ENCODE measurements at places on chromosomes 4 and X.

- DNase-seq = no peak
These were observed 4.0 kb downstream of the MFAP3L start for GRCh38 chr4:170022211-170022610.

DNA sequence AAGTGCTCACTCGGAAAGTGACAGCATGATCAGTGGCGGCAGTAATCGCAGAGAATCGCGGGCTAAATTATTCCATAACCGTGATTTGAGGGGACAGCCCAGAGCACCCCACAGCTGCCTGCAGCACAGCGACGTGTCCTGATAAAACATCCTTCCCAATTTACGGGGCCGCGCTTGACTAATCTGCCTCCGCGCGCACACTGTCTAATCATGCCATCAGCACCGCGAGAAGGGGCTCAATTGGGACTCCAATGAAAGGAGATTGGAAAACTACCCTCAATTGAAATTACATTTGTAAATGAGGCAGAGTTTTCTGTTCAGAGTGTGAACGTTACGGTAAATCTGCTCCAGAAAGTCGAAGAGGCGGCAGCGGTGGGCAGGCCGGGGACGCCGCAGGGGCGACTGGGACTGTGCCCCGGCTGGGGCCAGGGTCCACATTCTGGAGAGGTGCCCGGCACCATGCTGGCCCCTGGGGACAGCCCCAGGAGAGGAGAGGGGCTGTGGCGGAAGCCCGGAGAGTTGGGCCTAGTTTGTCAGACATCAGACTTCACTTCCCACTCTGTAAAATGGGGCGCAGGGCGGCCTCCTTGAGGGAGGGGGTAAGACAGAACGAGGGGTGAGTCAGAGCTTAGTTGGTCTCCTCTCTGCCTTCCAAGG lies 107.7 kb downstream of the FAM53A start:
- no peak for DNase-seq

DNA sequence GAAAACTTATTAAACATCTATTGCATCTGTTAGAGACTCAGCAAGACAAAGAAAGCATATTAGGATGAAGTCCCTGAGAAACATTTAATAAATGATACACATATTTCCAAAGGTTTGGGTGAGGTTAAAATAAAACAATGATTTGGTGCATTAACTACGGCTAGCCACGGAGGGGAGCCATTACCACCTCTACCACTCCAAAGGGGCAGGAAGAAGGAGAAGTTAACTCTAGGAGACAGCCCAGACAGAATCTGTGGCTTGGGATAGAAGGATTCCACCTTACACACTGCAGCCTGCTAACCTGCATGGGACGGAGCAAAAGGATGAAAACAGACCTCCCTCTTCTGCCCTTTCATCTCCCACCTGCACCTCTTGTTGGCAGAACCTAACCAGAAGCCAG lies 189.1 kb upstream of the C1QTNF7 start:
- peak; percentile 52 for DNase-seq

DNA sequence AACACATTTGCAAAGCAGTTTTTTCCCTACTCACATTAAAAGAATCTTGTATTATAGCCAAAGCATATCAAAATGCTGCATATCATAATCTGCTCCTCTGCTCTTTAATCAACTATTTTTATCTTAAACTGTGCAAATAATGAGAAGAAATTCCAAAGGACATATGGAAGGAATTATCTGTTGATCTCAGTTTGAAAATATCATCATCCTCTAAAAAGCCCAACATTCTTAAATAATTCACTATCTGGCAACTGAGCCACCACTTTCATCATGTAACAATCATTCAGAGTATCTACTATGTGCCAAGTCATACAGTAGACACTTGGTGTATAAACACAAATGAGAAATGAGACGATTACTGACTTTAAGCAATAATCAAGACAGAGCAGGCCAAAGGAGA lies 63.0 kb downstream of the PRSS12 start:
- no peak for DNase-seq

GRCh38 chr4:94410678-94411206 lies 41.0 kb upstream of the PDLIM5 start:
- peak; percentile 98 for DNase-seq

GRCh38 chr4:112119353-112119783 lies 25.9 kb upstream of the FAM241A start:
- DNase-seq = no peak

DNA sequence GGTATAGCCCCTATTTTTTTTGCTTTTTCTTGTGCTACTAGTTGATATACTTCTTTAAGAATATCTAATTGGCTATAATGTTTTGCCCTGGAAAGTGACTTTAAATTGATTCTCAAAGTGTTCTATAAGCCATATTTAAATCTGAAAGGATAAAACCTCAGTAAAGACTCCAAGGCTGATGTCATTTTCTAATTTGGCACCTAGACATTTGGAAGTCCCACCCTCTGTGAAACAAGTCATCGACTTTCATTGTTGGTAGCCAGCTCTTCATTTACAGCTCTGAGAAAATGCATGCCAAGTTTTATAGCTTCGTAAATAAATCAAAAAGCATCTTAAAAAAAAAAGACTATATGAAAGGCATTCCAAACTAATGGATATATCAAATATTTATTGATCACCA lies 18.0 kb upstream of the STAG2 start:
- DNase-seq = no peak

DNA sequence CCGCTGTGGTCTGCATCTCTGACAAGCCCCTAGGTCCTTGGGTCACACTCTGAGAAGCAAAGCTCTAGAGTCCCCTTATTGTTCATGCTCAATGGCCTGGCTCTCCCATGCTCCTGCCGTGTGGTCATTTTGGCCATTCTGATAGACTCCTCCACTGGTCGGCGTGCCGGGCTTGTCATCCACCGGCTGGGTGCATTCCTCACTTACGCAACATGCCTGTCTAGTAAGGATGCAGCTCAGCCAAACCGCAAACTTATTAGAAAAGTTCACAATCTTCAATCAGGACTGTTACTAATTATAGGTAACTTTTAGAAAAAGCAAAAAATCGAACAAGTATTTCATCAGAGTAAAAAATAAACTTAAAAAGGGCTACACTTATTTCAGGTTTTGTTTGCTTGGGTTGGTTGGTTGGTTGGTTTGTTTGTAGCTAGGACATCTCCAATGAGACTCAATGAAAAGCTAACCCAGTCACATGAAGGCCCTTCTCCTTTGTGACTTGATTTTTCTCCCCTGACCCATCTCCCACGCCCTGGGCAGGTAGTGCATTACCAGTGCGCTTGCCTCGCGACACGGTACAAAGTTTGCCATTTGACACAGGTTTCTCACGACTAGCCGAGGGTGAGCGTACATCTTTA lies 41.0 kb downstream of the IRF2 start:
- no peak for DNase-seq

All from H4 (cell line).